ENCODE measurements at places on chromosomes 4 and X.

GRCh38 chr4:174616661-174617060 lies 94.4 kb upstream of the HPGD start:
- DNase-seq, result no peak

DNA sequence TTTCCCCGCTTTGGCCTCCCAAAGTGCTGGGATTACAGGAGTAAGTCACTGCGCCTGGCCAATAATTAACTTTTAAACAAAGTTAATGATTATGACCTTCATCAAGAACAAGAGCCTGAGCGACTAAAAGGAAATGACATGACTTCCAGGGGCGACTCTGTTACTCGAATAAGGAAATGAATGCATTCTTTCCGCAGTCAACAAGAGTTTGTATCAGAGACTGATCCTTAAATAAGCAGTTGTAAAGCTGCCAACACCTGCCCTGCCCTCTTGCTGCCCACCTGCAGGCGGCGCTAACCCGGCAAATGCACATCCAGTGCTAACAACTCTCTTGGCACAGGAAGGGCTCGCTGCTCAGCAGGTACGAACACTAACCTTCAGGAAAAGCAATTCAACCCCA lies 27.3 kb downstream of the WDR1 start:
- no peak for DNase-seq

DNA sequence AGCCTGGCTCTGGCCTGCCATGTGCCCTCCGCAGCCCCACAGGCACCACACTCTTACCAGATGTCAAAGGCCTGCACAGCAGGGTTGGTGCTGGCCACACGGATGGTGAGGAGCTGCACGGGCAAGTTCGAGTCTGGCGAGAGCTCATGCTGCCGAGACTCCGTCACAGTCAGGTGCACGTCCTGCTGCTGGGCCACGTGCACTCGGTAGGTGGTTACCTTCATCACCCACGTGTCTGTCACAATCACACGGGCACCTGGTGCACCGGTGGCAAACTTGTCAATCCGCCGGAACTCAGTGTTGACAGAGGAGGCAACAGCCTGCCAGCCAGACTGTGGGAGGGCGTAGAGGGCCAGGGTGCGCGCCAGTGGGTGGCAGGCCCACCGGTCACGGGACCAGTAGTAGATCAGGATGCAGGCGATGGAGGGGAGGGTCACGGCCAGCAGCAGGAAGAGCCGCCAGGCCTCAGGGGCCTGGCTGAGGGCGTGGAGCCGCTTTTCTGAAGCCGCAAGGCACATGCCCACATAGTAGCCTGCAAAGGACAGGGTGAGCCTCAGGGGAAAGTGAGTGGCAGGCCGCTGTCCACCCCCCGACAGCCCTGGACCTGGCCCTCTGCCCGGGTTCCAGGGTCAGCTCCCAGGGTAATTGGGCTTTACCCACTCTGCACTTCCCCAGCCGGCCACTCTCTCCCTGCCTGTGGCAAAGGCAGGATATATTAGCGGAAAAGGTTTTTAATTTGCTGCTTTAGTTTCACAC lies 2.9 kb downstream of the TMEM129 start:
- DNase-seq, result no peak

- DNase-seq, result no peak
Measured at GRCh38 chrX:96176921-96177320, 507.7 kb upstream of the DIAPH2 start.

DNA sequence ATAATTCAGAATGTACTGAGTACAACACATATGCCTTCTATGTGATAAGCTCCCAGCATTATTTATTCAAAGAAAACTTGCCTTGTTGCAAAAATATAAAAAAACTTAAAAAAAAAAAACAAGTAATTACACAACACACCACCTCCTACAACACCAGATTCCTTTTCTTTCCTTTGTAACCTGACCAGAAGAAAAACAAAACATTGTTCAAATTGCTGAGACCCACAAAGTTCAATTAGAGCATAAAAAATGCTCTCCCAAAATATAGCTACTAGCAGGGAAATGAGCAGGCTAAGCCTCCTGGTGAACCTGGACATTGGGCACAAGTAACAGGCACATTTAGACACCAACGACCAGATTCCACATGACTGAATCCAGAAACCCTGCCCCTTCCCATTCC lies 38.3 kb downstream of the MECP2 start:
- no peak for DNase-seq

GRCh38 chrX:129566073-129566472 lies 26.0 kb downstream of the OCRL start:
- DNase-seq, result no peak

DNA sequence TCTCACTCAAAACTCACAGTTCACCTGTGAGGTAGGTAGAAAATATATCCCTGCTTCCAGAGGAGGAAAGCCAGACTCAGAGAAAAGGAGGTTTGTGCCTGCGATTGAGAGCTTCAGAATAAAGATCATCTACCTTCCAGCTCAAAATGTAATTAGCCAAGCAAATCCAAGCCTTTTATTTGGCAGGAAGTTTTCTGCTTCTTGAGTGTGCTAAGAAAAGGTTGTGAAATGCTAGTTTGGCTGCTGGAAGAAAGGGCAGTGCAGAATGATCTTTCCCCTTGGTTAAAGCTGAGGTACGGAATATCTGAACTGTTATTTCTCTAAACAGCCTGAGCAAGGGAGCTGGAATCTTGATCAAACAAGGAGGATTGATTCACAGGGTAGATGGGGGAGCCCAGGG lies 59.7 kb upstream of the VCX3B start:
- no peak for DNase-seq

DNA sequence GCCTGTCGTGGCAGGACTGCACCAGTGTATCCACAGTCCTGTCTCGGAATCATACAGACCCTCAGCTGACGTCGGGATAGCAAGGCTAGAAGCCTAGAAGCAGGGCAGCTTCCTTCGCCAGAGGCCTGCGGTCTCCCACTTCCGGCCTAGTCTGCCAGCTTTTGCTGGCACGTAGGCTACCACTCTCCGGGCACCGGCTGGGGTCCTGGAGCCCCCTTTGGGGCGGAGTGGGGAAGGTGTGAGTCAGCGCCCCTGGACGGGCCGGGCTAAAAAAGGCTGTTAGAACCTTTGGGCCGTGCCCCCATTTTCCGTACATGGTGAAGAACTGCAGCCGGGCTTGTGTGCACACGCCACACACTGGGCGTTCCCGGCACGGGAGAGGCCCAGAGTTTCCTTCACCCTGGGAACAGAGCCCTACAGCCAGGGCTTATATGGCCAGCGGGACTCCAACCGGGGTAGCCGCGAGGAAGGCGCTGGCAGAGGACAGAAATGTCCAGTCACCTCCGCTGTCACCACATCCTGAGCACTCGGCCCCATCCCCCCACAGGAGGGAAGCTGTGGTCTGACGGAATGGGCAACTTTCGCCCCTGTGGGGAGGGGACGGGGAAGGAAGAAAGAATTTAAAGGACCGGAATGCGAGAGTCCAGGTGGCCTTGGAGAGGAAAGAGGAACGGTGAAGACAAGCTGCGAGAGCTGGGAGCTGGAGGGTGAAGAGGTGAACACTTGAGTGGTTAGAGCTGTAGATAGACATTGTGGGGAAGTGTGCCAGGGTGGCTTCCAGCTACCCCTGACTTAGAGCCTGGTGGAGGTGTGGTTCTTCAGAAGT lies 4.6 kb downstream of the MAGIX start:
- DNase-seq, result peak; percentile 62

GRCh38 chr4:79833857-79834256 lies 239.2 kb downstream of the ANTXR2 start:
- DNase-seq, result no peak

DNA sequence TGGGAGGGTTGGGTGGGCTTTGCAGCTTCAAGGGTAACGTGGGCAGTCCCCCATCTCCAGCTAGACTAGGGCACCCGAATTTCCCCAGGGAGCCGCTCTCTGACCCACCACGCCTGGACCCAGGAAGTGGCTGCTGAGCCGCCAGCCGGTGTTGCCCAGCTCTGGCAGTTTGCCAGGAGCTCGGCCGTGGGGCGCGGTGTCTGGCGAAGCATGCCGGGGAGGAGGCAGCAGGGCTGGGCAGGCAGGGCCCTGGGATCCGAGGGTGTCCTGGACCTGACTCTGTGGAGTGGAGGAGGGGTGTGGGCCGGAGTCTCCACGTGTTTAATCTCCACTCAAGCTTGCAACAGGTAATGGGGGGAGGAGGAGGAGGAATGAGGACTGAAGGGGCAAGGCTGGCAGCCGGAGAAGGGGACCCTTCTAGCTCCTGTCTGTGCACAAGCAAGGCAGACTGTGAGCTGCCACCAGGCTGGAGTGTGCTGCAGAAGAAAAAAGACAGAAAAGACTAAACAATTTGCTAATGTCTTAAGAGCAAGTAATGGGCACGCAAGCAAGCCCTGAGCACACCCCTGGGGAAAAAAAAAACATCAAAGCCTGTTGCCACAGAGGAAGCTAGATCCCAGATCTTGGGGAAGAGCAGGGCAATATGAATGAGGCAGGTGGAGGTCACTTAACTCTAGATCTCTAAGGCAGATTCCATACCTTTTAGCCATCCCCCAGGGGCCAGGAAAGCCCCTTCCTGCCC lies 2.4 kb downstream of the LONRF3 start:
- peak; percentile 12 for DNase-seq

DNA sequence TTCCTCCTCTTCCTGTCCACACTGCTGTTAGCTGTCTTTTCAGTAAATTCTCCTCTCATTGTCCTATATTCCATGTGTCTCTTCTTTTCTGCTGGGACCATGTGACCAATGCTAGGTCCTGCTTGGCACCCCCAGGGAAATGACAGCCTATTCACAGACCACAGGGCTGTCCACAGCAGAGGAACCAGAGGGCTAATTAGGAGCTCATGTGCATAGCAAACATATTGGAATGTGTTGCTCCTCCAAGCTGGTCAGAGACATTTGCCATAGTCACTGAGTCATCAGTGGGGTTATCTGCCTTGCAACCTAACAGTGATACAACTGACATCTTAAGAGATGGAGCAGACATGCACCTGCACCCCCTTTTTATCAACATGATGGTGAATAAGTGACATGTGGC lies 67.9 kb upstream of the PUDP start:
- DNase-seq, result no peak

GRCh38 chr4:82797405-82798111 lies 1.0 kb downstream of the SCD5 start:
- peak; percentile 16 for DNase-seq

- peak; percentile 60 for DNase-seq
Measured at GRCh38 chr4:110106931-110107296, 91.5 kb downstream of the ELOVL6 start.

GRCh38 chr4:156503119-156503518 lies 468.5 kb downstream of the PDGFC start:
- no peak for DNase-seq

GRCh38 chr4:179040259-179040658 lies 1598.0 kb upstream of the AGA start:
- DNase-seq, result no peak

DNA sequence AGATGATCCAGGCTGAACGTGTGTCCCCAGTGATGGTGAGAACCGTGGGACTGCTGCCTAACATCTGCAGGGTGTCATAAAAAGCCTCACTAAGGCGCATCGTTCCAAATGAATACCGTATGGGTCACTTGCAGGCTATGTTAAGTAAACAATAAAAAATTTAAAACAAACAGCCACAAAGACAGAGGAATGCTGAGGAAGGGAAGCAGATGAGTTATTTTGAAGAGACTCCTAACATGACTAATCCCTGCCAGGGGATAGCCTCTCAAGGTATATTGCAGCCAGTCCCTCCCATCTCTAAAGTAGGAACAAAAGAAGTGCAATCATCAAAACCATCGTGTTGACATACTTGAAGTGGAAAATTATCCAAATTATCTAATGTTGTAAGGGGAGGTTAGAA lies 83.8 kb downstream of the UNC5C start:
- no peak for DNase-seq

DNA sequence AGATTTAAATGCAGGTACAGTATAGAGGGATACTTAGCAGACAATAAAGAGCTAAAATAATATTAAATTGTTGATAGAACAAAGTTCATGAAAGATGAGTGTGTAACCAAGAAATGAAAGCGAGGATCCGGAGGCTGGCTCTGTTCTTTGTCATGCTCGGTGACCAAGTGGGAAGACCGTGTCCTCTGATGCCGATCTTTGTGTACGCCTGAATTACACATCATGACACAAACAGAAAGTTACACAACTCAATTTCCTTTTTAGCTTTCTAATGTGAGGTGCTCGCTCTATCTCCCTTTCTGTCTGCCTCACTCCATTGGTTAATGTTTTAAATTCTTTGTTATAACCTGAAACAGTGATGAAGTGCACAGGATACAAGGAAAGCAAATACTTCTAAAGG lies 114.8 kb upstream of the NEIL3 start:
- no peak for DNase-seq

DNA sequence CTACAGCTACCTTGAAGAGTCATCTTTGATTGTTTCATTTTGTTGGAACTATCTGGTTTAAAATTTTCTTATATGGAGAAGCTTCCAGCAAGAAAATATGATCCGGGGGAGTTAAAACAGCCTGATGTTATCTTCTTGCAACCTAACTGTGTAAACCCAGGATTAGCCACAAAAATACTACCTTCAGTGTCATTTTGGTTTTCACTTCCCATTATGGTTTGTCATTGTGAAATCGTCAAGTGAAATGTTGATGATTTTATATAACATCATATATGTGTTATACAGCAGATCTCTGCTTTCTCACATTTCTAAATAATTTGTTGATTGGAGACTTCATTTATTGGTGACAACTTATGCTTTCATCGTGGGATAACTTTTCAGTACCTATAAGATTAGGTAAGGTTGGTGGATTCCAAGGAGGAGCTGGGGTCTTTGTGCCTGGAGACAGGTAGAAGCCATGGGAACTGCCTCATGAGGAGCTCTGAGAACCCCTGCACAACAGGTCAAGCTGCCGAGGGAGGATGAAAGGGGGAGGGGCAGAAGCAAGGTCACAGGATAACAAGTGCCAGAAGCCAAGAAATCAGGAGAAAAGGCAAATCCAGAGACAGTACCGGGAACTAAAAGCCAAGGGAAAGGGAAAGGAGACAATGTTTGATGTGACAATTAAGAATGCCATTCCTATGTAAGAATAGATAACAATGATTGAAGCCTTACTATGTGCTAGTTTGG lies 7.2 kb downstream of the ARHGAP24 start:
- peak; percentile 18 for DNase-seq

GRCh38 chr4:185246453-185246852 lies 37.1 kb downstream of the SNX25 start:
- DNase-seq, result no peak

DNA sequence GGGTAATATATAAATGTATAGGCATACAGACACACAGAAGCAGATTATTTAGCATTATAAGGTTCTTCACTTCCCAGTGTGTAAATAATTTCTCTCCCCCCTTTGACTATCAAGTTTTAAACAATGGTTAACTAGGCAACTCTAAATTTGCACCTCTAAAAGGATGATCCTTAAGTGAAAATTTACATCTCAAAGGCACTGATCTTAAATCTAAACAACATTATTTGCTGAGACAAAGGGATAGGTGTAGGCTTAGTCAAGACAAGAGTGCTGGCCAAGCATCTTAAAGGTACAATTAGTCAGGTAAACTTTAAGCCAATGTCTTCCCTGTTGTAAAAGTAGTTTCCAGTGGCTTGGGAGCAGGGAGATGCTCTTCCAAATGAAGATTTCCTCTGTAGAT lies 33.0 kb downstream of the NLRP2B start:
- DNase-seq, result no peak

DNA sequence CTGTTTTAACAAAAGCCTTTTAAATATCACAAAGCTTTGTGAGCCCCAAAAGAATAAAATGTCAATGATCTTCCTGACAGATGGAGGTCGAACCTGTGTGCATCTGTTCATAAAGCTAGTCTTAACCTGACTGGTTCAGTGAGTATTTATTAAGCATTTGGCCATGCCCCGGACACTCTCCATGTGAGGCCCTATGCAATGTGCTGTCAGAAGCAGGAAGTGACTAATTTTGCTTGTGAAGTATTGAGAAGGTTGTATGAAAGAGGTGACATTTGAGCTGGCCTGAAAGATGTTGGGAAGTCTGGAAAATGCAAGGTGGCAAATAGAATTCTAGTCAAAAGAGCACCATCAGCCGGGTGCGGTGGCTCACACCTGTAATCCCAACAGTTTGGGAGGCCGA lies 171.4 kb downstream of the MSL3 start:
- no peak for DNase-seq
